ENCODE measurements at places on chromosomes 1 and 21.

- DNase-seq, result peak; percentile 37
These were observed 45.8 kb upstream of the RC3H1 start for GRCh38 chr1:174068000-174068399.

DNA sequence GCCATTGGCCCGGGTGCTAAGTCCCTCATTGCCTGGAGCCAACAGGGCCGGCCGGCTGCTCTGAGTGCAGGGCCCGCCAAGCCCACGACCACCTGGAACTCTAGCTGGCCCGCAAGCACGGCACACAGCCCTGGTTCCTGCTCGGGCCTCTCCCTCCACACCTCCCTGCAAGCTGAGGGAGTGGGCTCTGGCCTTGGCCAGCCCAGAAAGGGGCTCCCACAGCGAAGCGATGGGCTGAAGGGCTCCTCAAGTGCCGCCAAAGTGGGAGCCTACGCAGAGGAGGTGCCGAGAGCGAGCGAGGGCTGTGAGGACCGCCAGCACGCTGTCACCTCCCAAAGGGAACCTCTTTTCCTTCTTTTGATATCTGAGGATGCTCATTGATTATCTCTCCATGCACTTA, 283.4 kb downstream of the PRDM2 start:
- DNase-seq, result no peak

- no peak for DNase-seq
These were observed 13.5 kb upstream of the IKBKE start for GRCh38 chr1:206456577-206457370.

GRCh38 chr1:228885845-228886244, 150.6 kb downstream of the RHOU start:
- no peak for DNase-seq

GRCh38 chr1:235329139-235329902, 951 bp downstream of the GGPS1 start:
- DNase-seq, result peak; percentile 48

DNA sequence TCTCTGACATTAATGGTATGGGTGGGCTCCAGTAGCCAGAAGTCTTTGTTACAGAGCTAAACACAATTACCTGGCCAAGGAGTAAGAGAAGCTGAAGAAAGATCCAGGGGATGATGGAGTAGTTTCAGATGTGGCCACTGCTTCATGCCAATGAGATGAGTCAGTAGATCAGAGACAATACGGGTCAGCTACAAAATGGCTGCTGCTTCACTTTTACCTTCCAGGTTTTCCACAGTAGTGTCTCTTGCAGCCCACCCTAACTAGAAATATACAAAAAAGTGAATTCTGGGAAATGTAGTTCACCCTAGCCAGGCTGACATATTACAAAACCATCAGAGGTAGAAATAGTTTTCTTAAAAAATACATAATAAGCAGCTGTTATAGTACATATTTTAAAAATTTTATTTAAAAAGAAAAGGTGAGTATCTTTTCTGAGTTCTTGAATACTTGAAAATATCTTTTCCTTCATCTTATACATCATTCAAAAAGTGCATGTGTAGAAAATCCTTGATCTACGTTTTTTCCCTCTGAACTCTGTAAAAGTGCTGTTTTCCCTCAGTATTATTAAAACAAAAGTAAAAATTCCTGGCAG, 36.1 kb downstream of the LRIF1 start:
- no peak for DNase-seq

DNA sequence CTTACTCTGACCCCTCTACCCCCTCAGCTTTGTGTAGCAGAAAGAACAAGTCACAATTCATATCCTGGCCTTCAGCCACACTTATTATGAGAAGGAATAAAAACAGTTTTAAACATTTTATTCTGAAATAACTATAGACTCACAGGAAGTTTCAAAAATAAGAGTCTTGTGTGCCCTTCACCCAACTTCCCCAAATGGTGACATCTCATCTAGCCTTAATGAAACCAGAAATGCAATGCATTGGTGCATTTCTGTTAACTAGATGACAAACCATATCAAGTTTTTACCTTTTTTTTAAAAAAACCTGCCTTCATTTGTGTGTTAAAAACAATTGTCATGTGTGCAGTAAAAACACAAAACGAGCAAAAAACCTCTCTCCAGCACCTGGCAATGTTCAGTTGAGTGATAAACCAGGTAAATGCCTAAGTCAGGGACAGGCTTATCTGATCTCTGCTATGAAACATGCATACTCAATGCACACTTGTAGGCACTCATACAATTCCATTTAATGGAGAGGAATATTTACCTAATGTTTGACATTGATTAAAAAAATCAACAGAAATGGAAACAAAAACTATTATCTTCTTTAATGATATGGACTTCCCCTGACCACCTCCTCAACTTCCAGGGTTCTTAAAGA, 51.5 kb downstream of the SH3BGR start:
- DNase-seq, result no peak

- no peak for DNase-seq
These were observed 51.6 kb downstream of the FAM163A start for GRCh38 chr1:179794669-179795068.

GRCh38 chr1:243482141-243483022, 226.5 kb downstream of the SDCCAG8 start:
- DNase-seq, result no peak

DNA sequence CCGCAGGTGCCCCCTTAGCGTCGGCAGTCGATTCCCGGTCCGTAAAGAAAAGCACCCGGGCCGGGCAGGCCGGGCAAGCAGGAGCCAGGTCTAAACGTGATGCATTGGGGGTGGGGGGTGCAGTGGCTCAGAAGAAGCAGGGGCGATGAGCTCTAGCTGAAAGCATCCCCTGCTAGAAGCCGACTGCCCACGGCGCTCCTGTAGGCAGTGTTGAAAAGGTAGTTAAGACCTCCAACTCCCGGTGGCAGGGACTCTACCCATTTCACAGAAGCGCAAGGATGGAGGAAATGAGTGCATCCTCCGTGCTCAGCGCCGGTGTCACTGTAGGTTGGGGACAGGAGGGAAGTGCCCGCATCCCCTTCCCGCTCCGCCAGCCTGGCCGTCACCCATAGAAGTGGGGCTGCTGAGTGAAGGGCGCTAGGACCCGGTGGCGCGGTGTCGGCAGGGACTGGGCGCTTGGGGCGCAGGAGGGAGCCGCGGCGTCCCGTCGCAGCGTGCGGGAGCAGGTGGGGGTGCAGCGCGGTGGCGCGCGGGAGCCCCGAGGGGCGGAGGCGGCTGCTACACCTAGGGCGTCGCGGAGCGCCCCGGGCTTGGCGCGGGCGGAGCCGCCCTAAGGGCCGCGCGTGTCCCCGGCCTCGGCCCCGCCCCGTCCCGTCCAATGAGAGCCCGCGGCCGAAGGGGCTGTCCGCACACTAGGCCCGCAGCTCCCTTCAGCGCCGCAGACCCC, at the start of gene WNT2B:
WNT2B (plus strand) TSS at position 688 of the 727 bp plus-strand sequence. CDS start 298 bp downstream, outside the sequence.
- peak; percentile 36 for DNase-seq

DNA sequence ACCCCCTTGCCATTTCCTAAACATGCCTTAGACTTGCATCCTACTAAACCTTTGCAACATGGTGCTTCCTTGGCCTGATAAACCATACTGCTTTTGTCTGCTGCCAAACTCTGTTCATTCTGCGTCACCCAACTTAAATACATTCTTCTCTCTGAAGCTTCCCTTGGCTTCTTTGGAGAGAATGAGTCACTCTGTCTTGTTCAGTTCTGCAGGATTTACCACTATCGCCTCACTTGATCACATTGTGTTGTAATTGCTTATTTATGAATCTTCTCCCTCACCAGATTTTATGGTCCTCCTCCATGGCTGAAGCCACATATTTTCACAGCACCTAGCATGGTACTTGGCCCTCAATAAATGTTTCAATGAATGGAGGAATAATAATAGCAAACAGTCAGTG, 21.7 kb upstream of the TUT4 start:
- no peak for DNase-seq

- no peak for DNase-seq
These were observed 189.4 kb upstream of the PALMD start for GRCh38 chr1:99456536-99456935.

DNA sequence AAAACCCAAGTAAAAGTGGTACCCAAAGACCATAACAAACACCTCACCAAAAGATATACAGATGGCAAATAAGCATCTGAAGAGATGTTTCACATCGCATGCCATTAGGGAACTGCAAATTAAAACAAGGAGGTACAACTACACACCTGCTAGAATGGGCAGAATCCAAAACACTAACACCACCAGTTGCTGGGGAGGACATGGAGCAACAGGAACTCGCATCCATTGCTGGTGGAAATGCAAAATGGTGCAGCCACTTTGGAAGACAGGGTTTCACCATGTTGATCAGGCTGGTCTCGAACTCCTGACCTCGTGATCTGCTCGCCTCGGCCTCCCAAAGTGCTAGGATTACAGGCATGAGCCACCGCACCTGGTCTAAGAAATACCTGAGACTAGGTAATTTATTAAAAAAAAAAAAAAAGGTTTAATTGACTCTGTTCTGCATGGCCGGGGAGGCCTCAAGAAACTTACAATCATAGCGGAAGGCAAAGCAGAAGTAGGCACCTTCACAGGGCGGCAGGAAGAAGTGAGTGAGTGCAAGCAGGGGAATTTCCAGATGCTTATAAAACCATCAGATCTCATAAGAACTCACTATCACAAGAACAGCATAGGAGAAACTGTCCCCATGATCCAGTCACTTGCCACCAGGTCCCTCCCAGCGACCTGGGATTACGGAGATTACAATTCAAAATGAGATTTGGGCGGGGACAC, 30.2 kb upstream of the PRSS38 start:
- no peak for DNase-seq

DNA sequence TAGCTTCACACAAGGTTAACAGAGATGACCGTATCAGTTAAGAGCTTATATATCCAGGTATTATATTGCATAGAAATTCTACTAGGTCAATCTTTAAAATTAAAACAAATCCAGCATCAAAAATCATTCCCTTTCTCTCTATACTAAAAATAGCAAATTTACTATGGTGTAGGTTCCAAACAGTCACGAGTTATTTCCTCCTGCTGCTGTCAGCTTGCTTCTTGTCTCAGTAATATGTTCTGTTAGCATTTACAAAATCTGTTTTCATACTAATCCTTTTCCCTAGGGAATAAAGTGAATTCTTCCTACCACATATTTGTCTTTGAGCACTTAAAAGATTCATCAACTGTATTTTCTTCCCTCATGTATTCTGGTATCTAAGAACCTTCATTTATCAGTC, 2.5 kb downstream of the WDR26 start:
- DNase-seq, result no peak

GRCh38 chr1:220711056-220711809, 21.1 kb downstream of the C1orf115 start:
- DNase-seq, result no peak

GRCh38 chr1:215474940-215475339, 92.2 kb upstream of the KCTD3 start:
- DNase-seq, result no peak

DNA sequence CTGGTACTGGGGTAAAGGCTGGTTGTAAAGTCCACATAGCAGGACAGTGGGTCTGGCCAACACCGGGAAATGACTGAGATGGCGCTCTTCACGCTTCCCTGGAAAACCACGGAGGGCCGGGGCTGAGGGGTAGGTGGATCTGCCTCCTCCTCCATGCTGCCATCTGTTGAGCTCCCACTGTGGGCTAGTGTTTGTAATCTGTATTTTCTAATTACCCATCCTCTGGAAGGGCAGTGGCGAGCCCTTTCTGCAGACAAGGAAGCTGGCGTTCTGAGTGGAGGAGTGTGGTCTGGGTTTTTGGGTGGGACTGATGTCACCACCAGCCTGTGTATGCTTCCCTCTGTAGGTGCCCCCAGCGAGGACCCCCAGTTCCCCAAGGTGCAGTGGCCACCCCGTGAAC, 34.1 kb upstream of the LHX4 start:
- DNase-seq, result no peak

- no peak for DNase-seq
These were observed 437.7 kb upstream of the KAZN start for GRCh38 chr1:14160781-14161180.

- no peak for DNase-seq
These were observed 195.2 kb upstream of the HMGB4 start for GRCh38 chr1:33668695-33669094.

DNA sequence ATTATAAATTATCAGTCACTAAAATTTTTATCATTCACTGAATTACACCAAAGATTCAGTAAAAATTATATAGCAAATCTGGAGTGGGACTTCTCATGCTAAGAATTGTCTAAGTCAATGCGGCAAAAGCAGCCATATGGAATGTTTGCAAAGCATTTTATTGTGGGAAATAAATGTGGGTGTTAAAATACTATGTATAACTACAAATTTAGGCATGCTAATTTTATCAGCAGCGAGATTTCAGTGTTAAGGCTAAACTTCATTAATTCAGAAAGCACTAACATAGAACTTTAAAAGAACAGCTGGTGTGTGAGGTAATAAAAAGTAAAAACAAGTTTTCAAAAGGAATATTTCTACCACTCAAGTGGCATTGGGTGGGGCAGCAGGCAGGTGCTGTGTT, 21.4 kb downstream of the COLGALT2 start:
- no peak for DNase-seq
